ENCODE measurements at places on chromosomes 11 and 22.

- DNase-seq: no peak
Measured at GRCh38 chr11:33266393-33267215, 9.4 kb downstream of the HIPK3 start.

DNA sequence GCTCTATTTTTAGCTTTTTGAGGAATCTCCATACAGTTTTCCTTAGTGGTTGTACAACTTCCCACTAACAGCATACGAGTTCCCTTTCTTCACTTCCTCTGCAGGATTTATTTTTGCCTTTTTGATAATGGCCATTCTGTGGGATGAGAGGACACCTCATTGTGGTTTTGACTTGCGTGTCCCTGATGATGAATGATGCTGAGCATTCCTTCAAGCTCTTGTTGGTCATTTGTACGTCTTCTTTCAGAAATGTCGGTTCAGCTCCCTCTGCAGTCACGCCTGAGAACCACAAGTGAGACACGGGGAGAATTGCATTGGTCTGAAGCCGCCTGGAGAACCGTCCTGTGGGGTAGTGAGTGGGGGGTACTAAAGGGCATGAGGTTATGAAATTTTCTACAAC, 2.0 kb upstream of the KRTAP5-10 start:
- DNase-seq: no peak

GRCh38 chr22:22710719-22711531, 66.5 kb downstream of the GGTLC2 start:
- peak; percentile 73 for DNase-seq

- peak; percentile 23 for DNase-seq
Measured at GRCh38 chr11:95157824-95158223, 68.2 kb downstream of the ENDOD1 start.

- DNase-seq: no peak
Measured at GRCh38 chr11:84691830-84692229, 935.3 kb downstream of the DLG2 start.

- no peak for DNase-seq
Measured at GRCh38 chr11:110787680-110788079, 75.4 kb upstream of the ARHGAP20 start.

DNA sequence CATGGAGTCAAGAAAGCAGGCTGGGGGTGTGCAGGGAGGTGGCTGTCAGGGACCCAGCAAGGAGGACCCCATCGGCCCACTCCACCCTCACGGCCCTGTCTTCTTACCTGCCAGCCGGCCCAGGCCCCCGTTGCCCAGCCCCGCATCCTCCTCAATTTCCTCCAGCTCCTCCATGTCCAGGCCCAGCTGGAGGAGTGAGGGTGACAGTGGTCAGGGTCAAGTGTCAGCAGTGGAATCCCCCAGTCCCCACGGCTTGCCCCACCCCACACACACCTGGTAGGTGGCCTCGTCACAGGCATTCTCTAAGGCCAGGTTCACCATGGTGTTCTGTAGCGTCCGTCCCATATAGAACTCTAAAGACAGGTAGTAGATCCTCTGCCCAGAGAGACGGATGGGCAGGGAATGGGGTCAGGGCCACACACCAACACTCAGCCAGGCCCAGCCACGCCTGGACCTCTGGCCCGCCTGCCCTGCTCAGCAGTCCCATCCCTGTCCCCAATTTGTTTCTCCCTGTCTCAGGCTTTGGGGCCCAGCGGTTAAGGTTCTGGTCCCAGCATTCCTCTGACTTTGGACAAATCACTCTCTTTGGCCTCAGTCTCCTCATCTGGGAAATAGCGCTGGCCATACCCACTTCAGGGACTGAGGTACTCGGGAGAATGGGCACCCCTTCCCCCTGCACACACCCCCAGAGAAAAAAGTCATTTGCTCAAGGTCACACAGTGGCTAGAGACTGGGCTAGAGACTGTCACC, 1.3 kb downstream of the PYGM start:
- no peak for DNase-seq

DNA sequence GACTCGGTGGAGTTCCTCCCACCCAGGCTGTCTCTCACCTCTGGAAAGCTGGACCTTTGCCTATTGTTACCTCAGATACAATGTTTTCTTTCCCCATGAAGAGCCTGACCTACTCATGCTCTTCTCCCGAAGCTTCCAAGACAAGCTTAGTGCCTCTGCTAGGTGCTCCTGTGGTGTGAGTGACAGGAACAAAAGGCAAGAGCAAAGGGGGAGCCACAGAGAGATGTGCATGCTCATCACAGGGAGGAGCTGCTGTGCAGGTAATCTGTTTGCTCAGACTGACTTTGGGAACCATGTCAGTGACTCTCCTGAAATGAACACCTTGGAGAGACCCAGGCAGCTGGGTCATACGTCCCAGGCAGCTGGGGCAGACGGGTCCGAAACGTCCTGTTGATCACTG, 53.6 kb upstream of the VSTM5 start:
- no peak for DNase-seq

DNA sequence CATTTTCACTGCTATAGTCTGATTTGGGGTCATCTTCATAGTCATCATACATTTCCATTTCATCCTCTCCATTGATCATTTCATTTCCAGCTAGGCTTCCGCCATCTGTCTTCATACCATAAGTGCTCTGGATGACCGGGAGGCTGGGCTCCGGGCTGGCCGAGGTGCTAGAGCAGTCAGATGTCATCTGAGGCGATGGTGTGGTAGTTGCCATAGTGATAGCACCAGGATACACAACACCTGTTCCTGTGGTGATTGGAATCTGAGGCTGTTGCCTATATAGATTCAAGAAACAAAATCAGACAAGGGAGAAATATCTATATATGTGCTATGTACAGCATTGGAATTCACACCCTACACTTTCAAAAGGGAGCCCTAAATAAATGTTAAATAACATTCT, 383.5 kb downstream of the SOX6 start:
- DNase-seq: no peak

- DNase-seq: no peak
Measured at GRCh38 chr11:92376146-92376599, 151.6 kb downstream of the FAT3 start.

GRCh38 chr11:8287297-8287696, 23.6 kb upstream of the LMO1 start:
- no peak for DNase-seq

DNA sequence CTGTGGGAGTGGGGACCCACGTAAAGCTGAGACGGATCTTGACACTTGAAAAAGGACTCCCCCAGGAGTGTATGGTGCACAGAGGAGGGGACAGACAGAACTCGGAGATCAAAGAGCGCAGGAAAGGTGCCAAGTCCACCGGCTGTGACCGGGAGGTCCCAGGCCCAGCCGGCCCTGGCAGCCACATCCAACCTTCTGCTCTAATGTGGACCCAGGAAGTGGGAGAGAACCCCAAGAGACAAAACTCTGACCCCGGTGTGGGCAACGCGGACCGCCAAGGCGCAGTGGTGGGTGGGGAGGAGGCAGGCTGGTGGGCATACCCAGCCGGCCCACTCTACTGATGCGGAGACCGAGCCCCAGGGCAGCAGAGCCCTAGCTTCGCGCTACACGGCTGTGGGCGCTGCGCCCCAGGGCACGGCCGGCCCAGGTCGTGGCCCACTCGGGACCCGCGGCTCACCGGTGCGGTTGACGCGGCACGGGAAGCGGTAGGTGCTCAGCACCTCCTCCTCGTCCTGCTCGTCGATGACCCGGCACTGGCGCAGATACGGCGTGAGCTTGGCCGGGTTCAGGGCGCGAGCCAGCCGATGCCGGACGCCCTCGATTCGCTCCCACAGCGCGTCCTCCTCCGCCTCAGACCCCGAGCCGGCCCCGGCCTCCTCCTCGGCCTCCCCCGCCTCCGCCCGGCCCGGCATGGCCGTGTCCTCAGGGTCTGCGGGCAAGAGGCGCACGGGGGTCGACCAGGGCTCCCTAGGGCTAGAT, 527 bp downstream of the CARD10 start:
- no peak for DNase-seq

DNA sequence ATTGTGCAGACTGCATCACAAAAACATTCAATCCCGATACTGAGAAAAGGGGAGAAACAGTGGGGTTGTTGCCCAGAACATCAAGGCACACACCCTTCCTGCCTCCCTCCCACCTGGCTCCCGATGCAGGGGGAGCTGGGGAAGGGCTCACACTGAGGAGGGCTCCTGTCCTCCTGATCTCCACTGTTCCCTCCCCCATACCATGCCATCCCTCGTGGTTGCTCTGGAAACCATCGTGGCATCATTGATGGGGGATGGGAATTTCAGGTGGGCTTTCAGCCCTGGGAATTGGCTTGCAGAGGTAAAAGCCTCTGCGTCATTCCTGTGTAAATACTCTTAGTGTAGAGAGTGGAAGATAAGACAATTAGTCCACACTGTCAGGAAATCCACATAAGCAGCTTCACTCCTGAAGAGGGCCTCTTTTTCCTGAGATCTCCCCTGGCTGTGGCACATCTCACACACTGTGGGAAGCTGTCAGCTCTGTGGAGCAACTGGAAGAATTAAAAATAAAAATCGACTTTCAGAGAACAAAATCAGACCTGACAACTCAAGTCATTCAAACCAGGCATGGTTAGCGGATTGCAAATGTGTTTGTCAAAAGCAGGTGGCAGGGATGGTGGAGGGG, 176.0 kb downstream of the CHST1 start:
- no peak for DNase-seq

- DNase-seq: no peak
Measured at GRCh38 chr11:2807025-2807681, 78.4 kb downstream of the CDKN1C start.

GRCh38 chr22:39959640-39960447, at the start of gene TMA7B:
TSS of gene TMA7B (plus strand) at chr22:39960397. CDS start at chr22:39964375, 3,978 bp downstream.
- DNase-seq: peak; percentile 42

- no peak for DNase-seq
Measured at GRCh38 chr11:78403781-78404180, 13.8 kb downstream of the GAB2 start.

- DNase-seq: no peak
Measured at GRCh38 chr11:69041516-69041915, 7.2 kb upstream of the TPCN2 start.

- no peak for DNase-seq
Measured at GRCh38 chr22:37659897-37660708, 1.6 kb downstream of the PDXP start.

DNA sequence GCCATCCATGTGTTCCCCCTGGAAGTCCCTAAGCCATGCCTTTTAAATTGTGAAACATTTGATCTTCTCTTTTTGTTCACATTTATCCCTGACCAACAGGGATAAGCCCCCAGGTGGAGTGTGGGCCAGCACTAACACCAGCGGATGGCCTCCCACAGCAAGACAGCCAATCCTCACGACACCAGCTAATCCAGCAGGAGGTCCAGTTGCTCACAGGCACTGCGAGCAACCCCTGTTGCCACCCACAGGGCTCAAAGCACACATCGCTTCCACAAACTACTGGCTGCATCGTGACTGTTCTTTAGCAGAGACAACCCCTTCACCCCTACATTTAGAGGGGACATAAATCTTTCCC, 2.0 kb downstream of the PCSK7 start:
- DNase-seq: no peak

DNA sequence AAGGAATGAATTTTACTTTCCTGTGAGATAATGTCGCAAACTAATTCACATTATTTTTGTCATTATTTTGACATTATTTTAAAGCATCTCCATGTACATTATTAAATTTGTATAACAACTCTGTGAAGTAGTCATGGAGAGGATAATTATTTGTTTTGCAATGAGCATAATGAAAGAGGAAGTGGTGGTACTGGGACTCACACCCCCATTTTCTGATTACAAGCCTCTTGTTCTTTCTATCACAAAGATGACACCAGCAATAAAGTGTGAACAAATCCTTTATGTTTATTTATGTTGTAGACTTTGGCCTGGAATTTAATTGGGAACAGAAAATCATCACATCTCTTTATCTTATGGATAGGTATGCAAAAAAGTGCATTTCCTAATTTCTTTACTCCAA, 522.6 kb downstream of the TMEM135 start:
- no peak for DNase-seq

GRCh38 chr11:60769811-60770210, 13.1 kb downstream of the MS4A15 start:
- no peak for DNase-seq

DNA sequence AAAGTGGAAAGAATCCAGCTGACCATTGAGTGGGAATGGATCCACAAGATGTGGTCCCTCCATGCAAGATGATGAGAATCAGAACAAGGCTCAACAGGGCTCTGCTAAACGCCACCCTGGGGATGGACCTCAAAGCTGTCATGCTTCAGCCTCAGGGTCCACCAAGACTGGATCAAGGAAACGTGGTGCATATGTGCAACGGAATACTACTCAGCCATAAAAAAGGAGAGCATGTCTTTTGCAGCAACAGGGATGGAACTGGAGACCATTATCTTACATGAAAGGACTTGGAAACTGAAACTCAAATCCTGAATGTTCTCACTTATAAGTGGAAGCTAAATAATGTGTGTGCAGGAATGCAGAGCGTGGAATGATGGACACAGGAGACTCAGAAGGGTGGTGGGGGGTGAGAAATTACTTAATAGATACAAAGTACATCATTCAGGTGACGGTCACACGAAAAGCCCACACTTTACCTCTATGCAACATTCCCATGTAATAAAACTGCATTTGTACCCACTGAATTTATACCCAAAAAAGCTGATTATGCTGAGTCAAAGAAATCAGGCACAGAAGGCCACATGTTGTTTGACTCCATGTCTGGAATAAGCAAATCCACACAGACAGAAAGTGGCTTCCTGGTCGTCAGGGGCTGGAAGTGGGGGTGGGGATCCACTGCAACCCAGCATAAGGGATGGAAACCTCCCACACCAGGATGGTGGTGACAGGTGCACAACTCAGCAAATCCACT, 116.1 kb downstream of the SHANK2 start:
- DNase-seq: no peak

- DNase-seq: no peak
Measured at GRCh38 chr11:76792505-76793264, 9.5 kb downstream of the TSKU start.

DNA sequence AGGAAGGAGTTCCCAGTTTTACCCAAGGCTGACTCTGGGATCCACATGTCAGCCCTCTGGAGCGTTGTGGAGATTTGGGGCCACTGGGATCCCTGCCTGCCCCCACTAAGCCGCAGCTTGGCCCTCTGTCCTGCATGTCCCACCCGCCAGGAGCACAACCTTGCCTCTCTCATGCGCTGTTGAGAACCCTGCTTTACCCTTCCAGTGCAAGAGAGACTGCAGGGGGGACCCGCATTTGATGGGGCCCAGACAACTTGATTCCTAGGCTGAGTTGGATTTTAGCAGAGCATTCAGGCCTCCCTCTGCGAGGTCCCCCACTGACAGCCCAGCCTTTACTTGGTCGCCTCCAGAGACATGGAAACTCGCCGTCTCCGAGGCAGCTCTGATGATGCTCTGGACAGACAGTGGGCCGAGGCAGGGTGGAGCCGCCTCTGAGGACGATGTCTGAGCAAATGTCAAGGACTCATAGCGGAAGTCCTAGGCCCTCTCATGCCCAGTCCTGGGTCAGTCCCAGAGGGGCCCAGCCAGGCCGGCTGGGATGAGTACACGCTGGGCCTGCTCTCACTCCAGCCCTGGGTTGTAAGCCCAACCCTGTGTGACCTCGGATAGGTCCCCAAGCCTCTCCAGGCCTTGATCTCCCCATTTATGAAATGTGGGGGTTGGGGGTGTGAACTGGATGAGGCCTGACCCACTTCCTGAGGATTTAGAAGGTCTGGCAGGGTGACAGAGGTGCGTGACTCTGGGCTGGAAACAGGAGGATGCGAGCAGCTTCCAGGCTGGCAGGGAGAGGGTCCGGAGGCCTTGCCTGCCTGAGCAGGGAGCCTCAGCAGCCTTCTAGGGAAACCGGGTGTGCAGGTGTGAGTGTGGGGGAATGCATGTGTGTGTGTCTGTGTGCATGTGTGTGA, 630 bp downstream of the CD5 start:
- DNase-seq: no peak

Data from CD4-positive, alpha-beta T cell treated with Interleukin-2 at 100 ng/mL for 4 hours (primary cell).